Diencephalon (tissue), 1 donor: ENCODE measurements at places on chromosomes 3 and 15. TPM values are rescaled to one million over a fixed set of nuclear protein-coding genes. Genes with fewer than 3 reads are reported as not detected.

Gene DUOXA2
- not detected for total RNA-seq

Gene AP3B2
- 65.0 TPM for total RNA-seq

Gene RAB5A
- 147 TPM for total RNA-seq

Gene WDR93
- total RNA-seq = 2.1 TPM

Gene MB21D2
- 54.7 TPM for total RNA-seq

Gene SENP5
- total RNA-seq = 77.5 TPM

Gene GOLGA8J
- 0.23 TPM for total RNA-seq

Gene TAMM41
- total RNA-seq = 12.2 TPM

Gene TMCC1
- 98.5 TPM for total RNA-seq

Gene PRR23B
- not detected for total RNA-seq

Gene PLA2G4E
- not detected for total RNA-seq

Gene TMEM39A
- 13.4 TPM for total RNA-seq

Gene UNC13C
- total RNA-seq = 52.6 TPM

Gene CLDN16
- total RNA-seq = 0.46 TPM

Gene DNAH1
- 2.5 TPM for total RNA-seq

Gene MYO5C
- 3.0 TPM for total RNA-seq

Gene CPNE4
- 51.4 TPM for total RNA-seq

Gene PLSCR2
- total RNA-seq = not detected

Gene KAT2B
- 34.4 TPM for total RNA-seq

Gene FEZF2
- 1.6 TPM for total RNA-seq

Gene PODXL2
- total RNA-seq = 192 TPM
